ENCODE measurements at places on chromosomes 1 and 21. TPM values are rescaled to one million over a fixed set of nuclear protein-coding genes. Genes with fewer than 3 reads are reported as not detected.

Gene LINGO4
- 0.23 TPM for total RNA-seq

Gene LMX1A
- 3.7 TPM for total RNA-seq

Gene KRTAP12-2
- total RNA-seq = not detected

Gene RIPK4
- total RNA-seq = not detected

Gene FNDC10
- total RNA-seq = 8.3 TPM

Gene CYP4A11
- total RNA-seq = 0.23 TPM

Gene TRNP1
- total RNA-seq = 23.3 TPM

Gene USH2A
- 1.4 TPM for total RNA-seq

Gene ADAM30
- not detected for total RNA-seq

Gene CRNN
- not detected for total RNA-seq

Gene LCE2A
- not detected for total RNA-seq

Gene KDM1A
- 182 TPM for total RNA-seq

Gene AMPD1
- not detected for total RNA-seq

Gene ACOT11
- 6.7 TPM for total RNA-seq

Gene SLFNL1
- 0.92 TPM for total RNA-seq

Gene GUCA2A
- total RNA-seq = not detected

Gene CPLANE2
- 37.4 TPM for total RNA-seq

Gene PRAMEF18
- total RNA-seq = not detected

Gene BMP8B
- total RNA-seq = 1.4 TPM

Gene PDC
- not detected for total RNA-seq

Gene IL20
- total RNA-seq = not detected

Gene GJA4
- 3.9 TPM for total RNA-seq

Gene LRRC71
- total RNA-seq = 1.2 TPM

Gene SYNC
- total RNA-seq = 7.8 TPM
